Central memory CD4-positive, alpha-beta T cell (primary cell): ENCODE measurements at places on chromosomes 5 and 9.

DNA sequence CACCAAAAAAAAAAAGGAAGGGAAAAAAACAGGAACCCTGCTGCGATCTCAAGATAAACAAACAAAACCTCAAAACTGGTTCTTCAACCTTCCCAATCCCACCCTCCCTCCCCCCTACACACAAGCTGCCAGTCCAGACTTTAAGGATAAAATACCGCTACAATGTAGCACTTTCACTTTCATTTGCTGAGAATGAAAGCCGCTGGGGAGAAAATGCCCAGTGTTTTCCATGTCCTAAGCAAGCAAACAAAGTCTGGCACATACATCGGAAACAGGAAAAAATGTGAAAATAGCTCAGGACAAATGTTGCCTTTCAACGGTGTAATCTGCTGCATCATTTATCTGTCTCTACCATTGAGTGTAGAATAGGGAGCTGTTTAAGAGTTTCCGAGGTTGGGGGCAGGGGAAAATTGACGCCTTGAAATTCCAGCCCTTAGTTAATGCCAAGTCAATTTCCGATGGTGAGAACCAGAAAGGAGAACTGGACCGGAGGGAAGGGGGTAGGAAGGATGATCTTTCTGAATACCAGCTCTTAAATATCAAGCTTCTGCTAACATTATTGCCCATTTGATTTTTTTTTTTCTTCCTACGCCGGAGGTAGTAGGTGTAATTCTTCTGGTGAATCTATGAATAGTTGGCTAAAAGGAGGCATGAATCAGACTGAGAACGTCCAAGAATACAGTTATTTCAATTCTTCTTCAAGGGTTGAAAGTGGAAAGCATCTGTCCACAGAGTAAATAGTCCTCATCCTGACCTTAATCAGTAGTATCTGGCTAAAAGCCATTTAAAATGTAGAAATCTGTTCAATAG lies 1.2 kb upstream of the ADAMTS6 start:
- DNase-seq, result peak; percentile 25

GRCh38 chr5:92552206-92553160 lies 1028.5 kb downstream of the NR2F1-AS1 start:
- DNase-seq, result no peak

- DNase-seq, result no peak
Observed at GRCh38 chr5:9502050-9502834, 43.6 kb downstream of the SEMA5A start.

DNA sequence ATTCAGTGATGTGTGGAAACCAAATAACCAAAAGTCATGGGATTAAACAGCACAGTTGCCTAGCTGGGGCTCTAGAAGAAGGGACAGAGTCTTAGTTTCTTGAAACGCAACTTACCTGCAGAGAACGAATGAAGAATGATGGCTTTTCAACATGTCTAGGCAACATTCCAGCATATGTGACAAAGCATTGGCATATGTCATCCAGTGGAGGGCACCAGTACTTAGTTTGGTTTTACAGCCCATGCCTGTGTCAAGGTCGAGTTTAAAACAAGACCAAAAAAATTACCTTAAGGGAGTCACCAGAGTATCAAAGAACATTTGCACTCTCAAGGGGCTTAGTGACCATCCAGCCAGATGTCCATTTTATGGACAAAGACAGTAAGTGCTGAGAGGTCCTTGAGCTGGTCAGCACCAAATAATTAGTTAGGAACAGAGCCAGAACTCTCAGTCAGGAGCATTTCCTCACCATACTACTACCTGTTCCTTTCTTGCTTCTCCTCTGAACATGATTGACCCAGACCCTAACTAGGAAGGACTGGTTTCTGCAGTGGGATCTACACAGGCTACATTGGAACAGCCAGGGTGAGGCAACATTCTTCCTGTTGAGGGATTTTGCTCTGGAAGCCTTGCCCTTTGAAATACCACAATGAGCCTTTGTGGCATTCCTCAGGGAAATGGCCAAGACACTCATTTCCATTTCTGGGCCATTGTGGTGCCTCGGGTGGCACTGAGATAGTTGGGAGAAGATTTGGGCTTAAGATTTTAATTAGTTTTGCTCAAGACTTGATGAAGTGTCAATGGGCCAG lies 75.4 kb upstream of the ANKH start:
- DNase-seq, result peak; percentile 45

GRCh38 chr9:5851445-5851844 lies 18.5 kb upstream of the ERMP1 start:
- DNase-seq, result no peak

DNA sequence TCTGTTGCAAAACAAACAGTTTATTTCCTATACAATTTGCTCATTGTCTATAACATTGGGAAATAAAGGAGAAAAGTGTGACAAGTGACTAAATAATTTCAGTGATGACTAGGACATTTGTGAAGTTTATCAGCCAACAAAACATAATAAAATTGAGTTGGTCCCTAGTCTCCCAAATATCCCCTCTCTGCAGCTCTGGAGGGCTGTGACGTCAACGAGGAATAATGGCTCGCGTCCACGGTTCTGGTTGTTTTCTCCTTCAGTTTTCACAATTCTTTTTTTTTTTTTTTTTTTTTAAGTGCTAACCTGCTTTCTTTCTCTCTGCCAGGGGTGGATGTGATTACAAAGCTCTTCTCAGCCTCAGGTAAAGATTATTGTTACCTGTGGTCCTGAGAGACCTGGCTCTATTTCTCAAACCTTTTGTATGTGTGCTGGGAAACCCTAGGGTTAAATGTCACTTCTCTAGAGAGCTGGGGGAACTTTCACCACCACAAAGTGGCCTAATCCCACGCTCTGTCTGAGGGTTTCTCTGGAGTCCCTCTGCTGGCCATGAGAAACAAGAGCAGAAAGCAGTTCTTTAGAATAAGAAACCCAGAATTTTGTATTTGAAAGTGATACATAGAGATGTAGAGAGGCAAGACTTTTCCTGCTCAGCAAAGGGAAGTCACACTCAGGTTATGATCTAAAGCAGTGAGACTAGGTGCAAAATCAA lies 36.2 kb upstream of the ANKRD55 start:
- DNase-seq, result peak; percentile 14

- no peak for DNase-seq
Observed at GRCh38 chr5:77250021-77250420, 39.5 kb downstream of the PDE8B start.

- no peak for DNase-seq
Observed at GRCh38 chr5:163712011-163712410, 206.6 kb downstream of the MAT2B start.

DNA sequence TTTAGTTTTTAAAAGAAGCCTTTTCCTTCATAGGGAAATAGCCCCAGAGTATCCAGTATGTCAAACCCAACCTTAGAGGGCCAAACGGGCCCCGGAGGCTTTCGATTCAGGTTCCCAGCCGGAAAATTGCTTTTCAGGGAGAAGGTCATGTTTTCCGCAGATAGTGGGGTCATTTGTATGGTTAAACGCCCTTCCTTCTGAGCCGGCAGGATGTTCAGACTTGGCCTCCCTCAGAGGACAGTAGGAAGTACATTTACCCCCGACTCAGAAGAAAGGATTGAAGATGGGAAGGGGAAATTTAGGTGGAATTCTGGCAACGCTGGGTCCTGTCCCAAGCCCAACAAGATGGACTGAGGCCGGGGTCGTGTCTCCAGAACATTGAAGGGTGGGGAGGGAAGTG lies 195.2 kb downstream of the AOPEP start:
- no peak for DNase-seq
